ENCODE measurements at places on chromosomes 6 and 20.

DNA sequence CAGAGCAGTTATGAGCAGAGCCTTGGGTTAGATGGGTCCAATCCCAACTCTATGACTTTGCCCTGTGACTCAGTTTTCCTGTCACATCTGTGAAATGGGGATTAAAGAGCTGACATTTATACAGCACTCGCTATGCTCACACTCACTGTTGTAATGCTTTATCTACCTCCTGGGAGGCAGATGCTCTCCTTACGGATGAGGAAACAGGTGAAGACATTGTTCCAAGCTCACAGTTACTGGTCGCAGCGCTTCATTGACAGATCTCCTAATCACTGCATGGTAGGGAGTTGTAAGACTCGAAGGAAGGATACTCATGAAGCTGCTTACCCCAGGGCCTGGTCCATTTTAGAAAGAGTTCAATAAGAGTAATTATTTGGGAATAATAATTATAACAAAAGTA, 2.9 kb upstream of the MYLK2 start:
- no peaks in the 10 kb centered on the region for H3K27me3 ChIP-seq
- no peaks in the 10 kb centered on the region for H3K36me3 ChIP-seq
- no peak overlapping the region for H3K4me3 ChIP-seq
- H3K4me1 ChIP-seq: no peaks in the 10 kb centered on the region

- H3K4me1 ChIP-seq: no peaks in the 10 kb centered on the region
- DNase-seq: no peak
- H3K27ac ChIP-seq: no peak overlapping the region
- no peaks in the 10 kb centered on the region for H3K36me3 ChIP-seq
- no peak overlapping the region for H3K4me3 ChIP-seq
Measured at GRCh38 chr20:48761023-48761785, 66.6 kb downstream of the PREX1 start.

DNA sequence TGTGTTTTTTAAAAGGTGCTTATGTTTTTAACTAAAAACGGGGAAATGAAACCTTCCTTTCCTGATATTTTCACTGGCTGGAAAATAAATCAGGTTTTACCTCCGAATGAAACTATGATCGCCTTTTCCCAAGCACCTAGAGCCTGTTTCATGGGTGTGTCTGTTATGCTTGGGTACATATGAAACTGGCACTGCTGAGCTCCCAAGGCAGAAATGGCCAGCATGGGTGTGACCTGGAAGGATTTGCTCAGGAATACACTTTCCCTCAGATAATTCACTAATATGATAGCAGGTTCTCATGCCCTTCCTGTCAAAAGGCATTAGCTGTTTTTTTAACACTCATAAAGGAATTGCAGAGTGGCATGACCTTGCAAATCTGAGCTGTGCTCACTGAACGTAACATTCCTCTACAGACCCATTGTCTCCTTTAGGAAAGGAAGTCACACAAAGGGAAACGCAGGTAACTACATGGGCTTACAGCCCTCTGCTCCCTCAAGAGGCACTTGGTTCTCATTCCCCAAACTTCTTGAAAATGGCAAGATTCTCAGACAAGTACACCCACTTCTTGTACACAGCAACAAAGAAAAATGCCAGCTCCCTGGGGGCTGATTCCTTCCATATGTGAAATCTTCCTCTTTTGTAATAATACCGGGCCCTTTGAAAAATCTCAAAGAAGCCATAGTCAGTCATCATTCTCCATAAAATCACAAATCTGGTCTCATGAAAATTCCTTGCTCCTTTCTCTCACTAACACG, 72.7 kb downstream of the METTL24 start:
- DNase-seq: no peak
- H3K27me3 ChIP-seq: no peaks in the 10 kb centered on the region
- no peak overlapping the region for H3K4me3 ChIP-seq
- no peak overlapping the region for H3K27ac ChIP-seq

- no peaks in the 10 kb centered on the region for H3K36me3 ChIP-seq
- H3K4me1 ChIP-seq: no peaks in the 10 kb centered on the region
- H3K27me3 ChIP-seq: peaks cover 11% of the 10 kb centered on the region
- no peak overlapping the region for H3K4me3 ChIP-seq
- DNase-seq: no peak
Measured at GRCh38 chr20:58033026-58033536, 195.4 kb downstream of the ANKRD60 start.

DNA sequence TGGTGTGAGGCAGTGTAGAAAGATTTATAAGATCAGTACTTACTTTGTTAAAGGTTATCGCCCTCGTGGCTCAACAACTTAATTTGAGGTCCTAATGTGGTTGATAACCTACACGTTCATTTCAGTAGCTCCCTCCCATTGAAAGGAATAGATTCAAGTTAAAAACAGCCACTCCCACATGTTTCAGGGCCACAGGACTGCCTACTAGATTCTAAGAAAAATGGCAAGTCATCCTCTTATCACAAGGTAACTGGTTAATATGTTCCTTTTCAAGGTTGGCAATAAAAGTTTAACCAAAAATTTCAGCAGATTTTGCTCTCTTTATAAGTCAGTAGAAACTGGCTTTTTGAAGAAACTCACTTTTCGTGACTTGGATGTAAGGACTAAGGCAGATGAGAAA, 17.1 kb downstream of the GSTA2 start:
- H3K4me1 ChIP-seq: peaks cover 11% of the 10 kb centered on the region
- H3K36me3 ChIP-seq: peaks cover 8% of the 10 kb centered on the region
- peak overlapping the region; percentile 43 for H3K27ac ChIP-seq
- DNase-seq: peak; percentile 68
